Inflammatory macrophage treated with lipopolysaccharide for 4 hours (primary cell): ENCODE measurements at places on chromosomes 6 and 20.

DNA sequence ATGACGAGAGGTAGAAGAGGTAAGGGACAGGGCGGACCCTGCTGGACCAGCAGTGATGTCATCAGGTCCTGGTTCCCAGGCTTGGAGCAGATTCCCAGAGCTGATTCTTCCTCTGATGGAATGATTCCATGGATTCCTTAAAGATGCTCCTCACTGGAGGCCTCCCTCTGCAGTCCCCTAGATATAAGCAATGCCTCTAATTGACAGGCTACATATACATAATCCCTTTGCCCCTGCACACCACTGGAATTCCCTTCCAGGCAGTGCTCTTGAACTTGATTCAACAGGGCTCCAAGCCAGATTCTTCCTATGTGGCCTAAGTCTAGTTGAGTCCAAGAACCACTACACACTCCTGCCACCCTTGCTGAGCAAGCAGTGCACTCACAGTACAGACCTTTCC is 52.3 kb upstream of the L3MBTL3 start:
- no peak for DNase-seq

- DNase-seq = no peak
Observed at GRCh38 chr6:128803911-128804310, 79.0 kb upstream of the LAMA2 start.

DNA sequence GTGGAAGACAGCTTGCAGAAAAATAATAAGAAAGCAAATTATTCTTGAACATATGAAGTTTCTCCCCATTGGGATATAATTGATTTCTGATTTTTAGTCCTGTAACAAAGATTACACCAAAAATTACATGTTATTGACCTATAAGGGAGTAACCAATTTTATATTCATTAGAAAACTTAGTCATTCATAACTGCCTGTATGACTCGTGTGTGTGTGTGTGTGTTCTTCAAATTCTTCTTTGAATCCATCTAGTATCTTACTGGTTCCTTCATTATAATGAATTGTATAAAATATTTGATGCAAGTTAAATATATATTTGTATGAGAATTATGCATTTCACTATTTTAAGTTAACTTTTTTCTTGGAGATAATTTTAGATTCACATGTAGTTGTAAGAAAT is 310.4 kb downstream of the HAO1 start:
- no peak for DNase-seq

GRCh38 chr6:31792761-31793171 is 2.8 kb downstream of the VARS1 start:
- no peak for DNase-seq

DNA sequence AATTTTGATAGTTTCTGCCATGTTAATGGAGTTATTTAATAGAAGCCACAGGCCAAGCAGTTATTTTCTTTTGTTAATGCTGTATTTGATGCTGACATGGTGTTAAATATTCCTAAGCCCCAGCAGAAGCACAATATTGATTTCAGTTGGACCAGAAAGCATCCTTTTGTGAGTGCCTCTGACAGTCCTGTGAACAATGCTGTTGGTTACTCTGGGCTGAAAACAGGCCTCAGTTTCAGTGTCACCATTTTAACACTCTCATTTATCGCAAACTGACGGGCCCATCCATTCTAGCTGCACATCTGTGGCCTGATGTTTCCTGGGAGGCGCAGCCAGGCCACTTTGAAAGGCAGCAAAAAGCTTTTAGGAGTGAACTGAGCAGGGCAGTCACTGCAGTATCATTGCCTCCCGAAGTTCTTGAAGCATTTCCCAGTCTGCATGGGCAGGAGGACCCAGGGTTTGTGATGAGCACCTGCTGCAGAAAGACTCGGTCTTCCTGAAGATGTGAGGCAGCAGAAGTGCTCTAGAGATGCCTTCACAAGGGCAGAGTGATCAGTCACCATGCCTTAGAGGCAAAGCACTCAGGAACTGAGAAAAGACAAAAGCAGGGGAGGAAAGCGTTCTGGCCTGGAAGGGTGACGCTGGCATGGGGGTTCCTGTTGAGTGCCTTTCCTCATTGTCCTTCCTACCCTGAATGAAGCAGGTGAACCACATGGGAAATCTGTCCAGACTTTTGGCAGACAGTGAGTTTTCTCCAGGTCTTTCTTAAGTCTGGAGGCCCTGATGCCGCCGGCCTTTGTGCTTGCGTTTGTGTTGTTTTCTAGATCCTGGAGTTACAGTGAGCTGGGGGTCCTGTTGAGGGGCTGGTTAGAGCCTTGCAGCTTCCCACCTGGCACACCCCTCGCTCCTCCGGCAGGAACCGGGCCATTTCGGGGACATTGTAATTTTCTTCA is 74.0 kb downstream of the ZDHHC14 start:
- no peak for DNase-seq

DNA sequence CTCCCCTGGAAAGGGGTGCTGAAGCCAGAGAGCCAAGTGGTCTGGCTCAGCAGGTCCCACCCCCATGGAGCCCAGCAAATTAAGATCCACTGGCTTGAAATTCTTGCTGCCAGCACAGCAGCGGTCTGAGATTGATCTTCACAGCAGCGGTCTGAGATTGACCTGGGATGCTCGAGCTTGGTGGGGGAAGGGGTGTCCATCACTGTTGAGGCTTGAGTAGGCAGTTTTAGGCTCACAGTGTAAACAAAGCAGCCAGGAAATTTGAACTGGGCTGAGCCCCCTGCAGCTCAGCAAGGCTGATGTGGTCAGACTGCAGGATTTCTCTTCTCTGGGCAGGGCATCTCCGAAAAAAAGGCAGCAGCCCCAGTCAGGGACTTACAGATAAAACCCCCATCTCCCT is 41.3 kb upstream of the B3GAT2 start:
- no peak for DNase-seq

DNA sequence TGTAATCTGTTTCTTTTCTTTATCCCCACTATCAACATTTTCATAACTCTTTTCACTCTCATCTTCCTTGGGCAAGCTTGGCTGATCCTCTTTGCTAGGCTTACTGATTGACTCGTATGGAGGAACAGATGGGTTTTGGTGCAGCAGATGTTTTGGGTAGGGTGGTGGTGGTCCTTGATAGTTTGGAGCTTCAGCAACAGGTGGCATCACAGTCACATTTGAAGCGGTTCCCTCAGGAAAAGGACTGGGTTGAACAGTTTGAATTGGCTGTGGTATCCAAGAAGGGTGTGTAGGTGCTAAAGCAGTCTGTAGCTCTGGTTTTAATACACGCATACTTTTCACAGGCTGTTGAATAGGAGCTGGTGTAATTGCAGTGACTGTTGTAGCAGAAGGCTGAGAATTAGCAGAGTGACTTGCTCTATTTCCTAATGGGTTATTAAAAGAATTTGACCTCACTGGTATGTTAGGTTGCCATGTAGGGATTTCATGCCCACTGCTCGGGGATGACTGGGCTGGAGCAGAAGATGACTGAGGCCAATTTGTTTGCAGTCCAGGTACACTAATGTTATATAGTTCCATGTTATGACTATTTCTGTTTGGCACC is 34.5 kb downstream of the LATS1 start:
- DNase-seq = no peak

DNA sequence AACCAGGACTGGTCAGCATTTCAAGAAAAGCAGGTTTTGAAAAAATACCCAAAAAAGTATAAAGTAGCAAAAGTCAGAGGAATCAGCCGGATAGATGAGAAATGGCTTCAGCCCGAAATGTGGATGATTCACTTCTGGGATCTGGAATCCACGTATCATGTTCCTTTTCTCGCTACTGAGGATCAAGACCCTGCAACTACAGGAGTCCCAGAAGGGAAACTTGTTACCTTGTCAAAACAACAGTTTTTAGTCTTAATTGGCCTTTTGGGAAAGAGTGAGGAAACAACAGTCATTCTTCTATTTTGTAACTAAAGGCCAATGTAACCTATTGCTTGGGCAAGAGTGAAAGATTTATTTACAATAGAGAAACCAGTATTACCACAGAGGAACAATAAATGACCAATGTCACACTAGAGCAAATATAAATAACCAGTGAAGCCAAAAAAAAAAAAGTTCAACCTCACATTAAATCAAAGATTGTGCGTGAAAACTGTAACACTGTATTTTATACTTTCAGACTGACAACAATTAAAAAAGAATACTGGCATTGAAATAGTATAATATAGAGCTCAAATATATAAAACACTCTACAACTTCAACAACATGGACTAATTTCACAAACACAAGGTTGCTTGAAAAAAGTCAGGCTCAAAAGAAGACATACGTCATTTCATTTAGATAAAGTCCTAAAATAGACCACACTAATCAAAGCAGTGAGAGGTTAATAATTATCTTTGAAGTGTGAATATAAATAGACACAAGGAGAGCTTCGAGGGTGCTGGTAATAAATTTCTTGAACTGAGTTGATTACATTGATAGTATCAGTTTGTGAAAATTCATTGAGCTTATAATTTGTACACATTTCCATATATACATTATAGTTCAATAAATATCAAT is 116.2 kb downstream of the GFRAL start:
- DNase-seq = no peak

DNA sequence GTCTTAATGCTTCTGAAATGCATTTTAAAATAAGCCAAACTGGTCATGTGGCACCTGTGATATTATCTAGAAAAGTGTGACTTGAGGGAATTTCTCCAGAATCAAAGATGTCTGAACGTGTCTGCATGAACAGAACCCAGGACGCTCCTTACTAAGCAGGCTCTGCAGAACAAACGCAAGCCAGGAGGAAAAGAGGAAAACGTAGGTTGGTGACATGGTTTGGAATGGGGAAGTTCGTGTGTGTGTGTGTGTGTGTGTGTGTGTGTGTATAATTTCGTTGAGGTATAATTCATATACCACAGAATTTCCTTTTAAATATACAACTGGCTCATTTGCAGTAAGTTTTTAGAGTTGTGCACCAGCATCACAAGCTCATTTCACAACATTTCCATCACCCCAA is 200.5 kb upstream of the FOXQ1 start:
- DNase-seq = no peak

- DNase-seq = peak; percentile 40
Observed at GRCh38 chr20:20664795-20665589, 47.5 kb downstream of the RALGAPA2 start.

DNA sequence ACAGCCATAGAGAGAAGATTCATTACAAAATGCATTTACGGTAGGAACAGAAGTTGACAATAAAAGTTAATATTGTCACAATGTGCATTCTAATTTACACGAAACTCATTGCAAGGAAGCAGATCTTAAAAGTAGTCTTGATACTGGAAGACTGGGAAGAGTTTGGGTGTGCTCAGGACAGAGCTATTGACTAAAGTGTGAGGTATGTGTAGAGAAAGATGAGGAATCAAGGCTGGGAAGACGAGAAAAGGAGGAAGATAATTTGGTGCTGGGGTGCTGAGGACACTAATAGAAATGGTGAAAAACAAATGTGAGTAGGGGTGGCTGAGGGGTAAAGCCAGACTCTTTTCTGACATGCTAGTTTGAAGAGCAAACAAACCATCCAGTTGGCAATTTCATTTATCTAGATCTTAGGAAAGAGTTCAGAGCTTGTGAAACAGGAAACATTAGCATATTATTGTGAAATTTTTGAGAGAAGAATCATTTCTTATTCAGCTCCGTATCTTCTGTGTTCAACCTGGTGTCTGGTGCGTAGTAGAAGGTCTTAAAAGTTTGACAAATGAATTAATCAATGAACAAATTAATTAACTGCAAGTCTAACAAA is 72.7 kb downstream of the ELOVL4 start:
- DNase-seq = peak; percentile 74

GRCh38 chr20:22430746-22431168 is 153.6 kb downstream of the FOXA2 start:
- no peak for DNase-seq

DNA sequence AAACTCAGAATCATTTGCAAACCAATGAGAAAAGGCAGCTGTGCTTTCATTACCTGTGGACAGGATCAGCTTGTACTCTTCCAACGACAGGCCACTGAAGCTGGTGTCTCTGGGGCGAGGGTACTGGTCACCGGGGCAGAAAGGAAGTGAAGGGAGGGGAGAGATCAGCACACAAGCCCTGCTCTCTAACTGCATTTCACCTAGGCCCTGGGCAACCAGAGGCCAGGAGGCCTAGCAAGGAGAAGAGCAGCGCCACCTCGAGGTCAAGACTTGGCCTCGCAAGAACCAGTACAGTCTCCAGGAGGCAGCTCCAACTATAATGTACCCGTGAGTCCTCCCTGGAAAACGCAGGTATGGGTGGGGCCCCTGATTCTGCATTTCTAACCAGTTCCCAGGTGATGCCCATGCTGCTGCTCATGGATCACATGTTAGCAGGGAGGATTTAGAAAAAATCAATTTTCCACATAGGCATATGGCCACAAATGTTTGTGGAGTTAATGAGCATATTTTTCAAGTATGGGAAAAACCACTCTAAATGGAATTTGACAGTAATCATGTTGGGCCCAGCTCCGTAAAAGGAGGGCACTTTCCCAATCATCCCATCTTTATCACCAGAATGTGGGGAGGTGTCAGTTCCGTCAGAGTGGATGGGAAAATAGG is 11.0 kb downstream of the UQCC2 start:
- peak; percentile 54 for DNase-seq

- DNase-seq = no peak
Observed at GRCh38 chr6:3766214-3766613, 14.7 kb upstream of the PXDC1 start.

DNA sequence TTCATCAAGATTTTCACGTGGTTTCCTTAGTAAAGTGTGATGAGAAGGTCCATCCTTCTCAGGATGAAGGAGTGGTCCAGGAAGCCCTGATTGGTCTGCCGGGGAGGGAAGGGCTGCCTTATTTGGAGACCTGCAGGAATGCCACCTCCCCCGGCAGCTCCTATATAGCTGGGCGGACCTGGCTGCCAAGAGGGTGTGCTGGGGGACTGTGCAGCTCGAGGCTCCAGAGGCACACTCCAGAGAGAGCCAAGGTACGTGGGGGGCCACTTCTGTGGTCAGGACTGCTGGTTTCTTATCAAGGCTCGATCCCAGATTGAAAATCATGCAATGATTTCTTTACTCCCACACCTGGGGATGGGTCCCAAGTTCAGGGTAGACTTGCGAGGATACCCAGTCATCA is at the start of gene PRND:
Gene PRND, plus strand, starts transcription at position 191 of the 400 bp plus-strand sequence. CDS start 2,643 bp downstream, outside the sequence.
- DNase-seq = no peak

DNA sequence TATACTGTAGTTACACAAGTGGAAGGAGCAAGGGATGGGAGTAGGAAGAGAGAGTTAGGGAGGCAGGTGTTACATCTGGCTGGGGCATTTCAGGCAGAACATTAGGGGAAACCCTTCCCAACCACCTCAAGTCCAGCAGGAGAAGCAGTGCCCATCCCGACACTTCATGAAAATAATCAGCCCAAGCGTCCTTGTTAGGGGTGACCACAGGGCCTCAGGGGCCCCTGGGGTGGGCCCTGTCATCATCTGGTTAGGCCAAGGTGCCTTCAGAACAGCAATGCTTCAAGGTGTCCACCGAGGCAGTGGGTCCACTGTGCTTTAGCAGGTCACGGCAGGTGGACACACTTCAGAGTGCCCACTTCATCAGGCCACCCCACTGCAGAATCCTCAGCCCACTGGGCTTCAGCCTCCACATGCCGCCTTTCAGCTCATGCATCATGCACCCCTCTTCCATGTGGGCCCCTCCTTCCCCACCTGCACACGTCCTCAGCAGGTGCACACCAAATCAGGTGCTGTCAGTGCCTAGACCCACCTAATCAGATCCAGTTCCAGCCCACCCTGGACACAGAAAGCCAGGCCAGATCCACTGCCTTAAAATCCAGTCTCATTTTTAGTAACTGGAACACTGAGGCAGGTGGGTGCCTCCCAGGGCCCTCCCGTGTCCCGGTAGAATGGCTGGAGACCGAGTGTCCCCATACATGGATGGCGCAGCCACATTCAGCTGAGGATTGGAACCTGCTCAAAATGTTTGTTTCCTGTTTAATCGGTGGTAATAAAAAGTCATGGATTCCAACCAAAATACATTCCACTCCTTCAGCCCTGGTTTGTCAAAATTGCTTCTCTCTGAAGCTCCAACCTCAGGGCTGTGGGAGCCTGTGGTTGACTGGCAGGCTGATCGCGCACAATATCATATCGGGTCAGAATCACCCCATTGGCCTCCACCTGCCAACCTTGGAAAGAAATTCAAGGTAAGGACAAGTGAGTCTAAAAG is 99.5 kb downstream of the ANKRD60 start:
- no peak for DNase-seq
